ENCODE measurements at places on chromosomes 7 and 10. TPM values are rescaled to one million over a fixed set of nuclear protein-coding genes. Genes with fewer than 3 reads are reported as not detected.

- DNase-seq, result no peak
Observed at GRCh38 chr10:102676534-102677315, 32.4 kb downstream of the TRIM8 start.

DNA sequence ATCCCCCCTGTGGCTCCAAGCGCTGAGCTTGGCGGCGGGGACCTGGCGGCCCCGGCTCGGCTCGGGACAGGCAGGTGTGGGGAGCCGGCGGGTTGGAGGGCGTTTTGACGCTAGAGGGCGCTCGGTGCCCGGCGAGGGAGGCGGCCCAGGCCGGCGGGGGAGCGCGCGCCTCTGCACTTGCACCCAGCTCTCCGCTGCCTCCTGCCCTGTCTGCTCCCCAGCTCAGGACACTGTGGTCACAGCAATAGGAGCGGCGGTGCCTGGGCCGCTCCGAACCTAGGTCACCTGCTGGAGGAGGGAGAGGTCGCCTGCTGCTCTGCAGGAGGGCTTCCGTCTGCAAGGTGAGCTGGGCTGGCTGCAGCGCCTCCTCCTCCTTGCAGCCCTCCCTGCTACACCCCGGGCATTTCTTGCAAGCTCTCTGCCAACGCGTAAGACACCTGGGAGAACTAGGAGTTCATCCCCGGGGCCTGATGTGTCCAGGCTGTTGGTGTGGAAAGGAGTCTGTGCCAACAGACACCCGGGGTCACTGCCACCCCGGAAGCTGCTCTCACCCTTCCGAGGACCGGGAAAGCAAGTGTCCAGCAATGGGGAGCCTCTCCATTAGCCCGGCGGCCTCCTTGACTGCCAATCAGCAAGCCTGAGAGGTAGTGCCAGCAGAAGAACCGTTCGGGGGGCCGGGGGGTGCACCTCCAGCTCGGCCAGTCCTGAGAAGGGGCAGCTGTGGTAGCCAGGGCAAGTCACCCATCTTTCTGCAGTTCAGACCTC is 620.4 kb downstream of the GALNT17 start:
- DNase-seq, result peak; percentile 72

DNA sequence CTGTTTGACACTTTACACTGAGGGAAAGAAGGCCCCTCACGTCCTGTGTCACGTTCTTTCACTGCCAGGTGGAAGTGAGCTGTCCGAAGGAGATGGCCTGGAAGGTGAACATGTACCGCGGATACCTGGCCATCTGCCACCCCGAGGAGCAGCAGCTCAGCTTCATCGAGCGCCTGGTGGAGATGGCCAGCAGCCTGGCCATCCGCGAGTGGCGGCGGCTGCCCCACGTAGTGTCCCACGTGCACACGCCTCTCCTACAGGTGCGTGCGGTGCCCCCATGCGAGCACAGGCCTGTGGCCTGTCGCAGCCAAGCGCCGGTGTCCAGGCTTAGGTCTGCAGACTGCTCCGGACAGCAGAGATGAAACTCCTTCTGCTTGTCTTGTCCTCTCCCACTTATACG is 103.4 kb downstream of the TRRAP start:
- peak; percentile 87 for DNase-seq

DNA sequence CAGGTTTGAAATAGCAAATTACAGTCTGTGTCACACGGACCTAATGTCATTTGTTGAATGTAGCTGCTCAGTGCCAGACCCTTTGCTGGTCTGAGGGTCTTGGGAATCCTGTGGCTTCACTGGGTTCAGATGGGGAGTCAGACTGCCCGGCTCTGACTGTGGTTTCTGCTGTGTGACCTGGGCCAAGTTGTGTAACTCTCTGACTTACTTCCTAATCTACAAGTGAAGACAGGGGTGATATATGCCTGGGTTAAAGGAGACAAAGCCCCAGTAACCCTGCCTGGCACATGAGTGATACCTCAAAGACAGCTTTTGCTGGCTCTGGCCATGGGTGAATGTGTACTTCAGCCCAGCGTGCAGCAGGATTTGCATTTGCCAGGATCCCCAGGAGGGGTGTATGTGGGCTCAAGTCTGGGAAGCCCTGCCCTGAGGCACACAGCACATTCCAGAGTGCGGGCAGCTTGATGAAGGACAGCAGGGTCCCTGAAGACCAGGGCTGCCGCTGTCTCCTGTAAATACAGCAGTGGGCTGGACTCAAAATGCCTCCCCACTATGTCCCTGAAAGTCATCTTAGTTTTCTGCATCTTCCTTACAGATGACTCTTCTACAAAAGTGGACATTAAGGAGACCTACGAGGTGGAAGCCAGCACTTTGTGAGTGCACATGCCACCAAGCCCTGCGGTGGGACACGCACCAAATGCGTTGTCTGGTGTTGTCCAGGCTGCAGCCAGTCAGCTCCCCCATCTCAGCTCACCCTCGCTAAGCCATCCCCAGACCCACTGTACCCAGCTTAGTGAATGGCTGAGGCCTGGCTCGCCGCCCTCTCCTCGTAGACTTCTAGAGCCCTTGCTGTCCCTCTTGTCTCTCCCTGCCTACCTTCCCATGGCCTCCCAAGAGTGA is 16.4 kb downstream of the NACAD start:
- no peak for DNase-seq

DNA sequence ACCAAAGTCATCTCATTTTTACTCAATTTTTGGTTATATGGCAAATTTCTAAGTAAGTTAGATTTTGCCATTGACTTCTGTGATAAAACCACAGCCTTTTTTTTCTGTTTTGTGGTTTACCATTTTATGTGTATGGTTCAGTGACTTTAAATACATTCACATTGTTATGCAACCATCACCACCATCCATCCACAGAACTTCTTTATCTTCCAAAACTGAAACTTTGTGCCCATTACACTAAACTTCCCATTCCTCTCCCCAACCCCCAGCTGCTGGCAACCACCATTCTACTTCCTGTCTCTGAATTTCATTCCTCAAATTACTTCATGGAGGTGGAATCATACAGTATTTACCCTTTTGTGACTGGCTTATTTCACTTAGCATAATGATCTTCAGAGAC is 280.4 kb upstream of the TCERG1L start:
- DNase-seq, result no peak

DNA sequence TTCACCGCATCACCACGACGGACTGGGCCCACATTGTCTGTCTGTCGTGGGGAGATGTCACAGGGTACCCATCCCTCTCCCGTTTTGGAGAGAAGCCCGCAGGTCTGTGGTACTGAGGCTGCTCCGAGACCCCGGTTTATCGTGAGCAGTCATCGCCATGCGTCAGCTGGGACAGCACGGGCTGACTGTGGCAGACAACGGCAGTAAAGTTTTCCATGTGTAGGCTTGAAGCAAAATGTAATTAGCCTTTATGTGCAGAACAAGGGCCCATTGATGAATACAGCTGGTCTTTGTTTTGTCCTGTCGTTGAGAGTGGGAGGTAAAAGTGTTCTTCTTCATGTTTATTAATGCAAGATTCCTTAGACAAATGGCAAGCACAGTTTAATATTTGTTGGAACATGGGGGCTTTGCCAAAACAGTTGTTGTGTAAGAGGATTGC is 167.4 kb upstream of the SH2B2 start:
- no peak for DNase-seq

DNA sequence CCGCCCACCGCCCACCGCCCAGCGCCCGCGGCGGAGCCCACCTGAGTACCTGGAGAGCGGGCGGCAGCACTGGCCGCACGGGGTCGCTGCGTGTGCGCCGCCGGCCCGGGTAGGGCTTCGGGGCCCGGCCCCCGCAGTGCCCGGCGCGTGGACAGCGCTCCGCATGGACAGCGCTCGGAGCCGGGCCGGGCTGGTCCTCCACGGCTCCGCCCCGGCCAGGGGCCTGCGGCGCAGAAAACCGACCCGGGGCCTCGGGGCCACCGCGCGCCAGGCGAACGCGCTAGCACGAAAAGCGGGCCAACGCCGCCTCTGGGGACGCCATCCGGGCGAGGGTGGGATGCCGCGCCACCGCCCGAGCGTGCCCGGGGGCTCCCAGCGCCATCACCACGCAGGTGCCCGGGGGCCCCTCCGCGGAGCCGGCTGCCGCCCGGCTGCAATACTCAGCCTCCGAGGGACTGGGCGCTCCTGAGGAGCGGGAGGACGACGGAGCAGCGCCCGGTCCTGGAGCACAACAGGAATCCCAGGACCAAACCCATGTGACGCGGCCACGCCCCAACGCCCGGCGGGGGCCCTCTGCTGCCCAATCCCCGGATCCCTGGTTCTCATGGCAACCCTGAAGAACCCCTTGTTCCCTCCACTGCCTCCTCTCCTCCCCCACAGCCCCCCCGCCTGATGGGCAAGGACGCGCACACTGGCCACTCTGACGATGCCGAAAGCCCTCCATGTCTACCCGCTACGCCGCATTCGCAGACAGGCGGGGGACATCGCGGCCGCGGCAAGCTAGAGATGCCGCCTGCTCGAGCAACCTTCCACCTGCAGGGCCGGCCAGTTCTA is at the start of gene GRB10:
TSS of gene GRB10 (minus strand) at position 522 of the 834 bp plus-strand sequence. CDS start 50,574 bp downstream, outside the sequence.
- peak; percentile 89 for DNase-seq

- DNase-seq, result no peak
Observed at GRCh38 chr10:55813451-55814170, 547.4 kb downstream of the ZWINT start.

GRCh38 chr10:123868038-123869019 is 23.3 kb downstream of the CPXM2 start:
- no peak for DNase-seq

DNA sequence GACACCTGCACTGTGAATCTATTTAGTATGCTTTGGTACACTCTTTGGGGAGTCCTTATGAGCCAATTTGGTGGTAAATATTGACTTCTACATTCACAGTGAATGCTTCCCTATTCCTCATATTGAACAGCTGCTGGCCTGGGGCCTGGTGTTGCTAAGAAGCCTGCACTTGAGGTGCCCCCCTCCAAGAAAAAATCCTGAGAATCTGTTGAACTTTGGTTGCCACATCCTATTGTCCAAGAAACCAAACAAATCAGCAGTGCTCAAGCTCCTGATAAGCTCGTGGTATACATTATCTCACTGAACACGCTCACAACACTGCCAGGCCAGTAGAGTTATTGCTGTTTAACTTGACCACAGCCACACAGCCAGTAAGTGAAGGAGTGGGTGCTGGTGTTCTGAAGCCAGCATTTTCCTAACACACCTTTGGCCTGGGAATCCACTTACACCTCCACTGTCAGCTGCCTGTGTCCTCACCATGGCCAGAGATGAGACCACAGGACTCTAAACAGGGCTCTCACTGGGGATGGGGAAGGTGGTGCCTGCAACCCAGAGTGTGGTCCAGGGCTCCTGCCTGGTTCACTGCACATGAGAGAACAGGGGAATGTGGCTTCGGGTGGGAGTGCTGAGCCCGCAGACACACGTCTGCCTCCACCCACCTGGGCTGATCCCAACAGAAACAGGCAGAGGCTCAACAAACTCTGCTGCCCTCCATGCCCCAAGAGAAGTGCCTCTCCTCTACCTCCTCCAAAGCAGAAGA is 6.7 kb downstream of the DDC start:
- DNase-seq, result no peak

Gene TRIL
- not detected for total RNA-seq

Gene SUN3
- total RNA-seq, result not detected
